Nephron progenitor cell (in vitro differentiated cells): ENCODE measurements at places on chromosomes 3 and 15.

GRCh38 chr3:23961066-23961465 lies 16.0 kb downstream of the NR1D2 start:
- H3K4me1 ChIP-seq = no peaks in the 10 kb centered on the region
- DNase-seq = no peak
- H3K27me3 ChIP-seq = no peaks in the 10 kb centered on the region
- no peak overlapping the region for H3K4me3 ChIP-seq
- H3K36me3 ChIP-seq = peaks cover 79% of the 10 kb centered on the region
- no peak overlapping the region for H3K27ac ChIP-seq

DNA sequence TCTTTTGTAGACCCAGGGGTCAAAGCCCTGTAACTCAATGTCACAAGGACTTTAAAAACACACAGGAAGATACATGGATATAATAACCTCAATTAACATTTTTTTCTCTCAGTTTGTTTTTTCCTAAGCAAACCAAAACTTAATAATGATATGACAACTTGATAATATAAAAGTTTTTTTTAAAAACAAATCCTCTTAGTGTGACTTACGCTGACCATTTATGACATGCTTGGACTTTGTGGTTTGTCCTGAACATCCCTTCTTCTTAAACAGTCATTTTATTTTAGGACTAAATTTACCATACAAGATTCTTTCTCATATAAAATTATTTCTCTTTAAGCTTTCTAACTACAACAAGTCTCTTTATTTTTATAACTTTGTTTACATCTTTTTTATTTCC lies 25.4 kb upstream of the FAM3D start:
- no peaks in the 10 kb centered on the region for H3K27me3 ChIP-seq
- H3K4me3 ChIP-seq = no peak overlapping the region
- H3K36me3 ChIP-seq = peaks cover 50% of the 10 kb centered on the region
- no peak for DNase-seq

- peaks cover 32% of the 10 kb centered on the region for H3K4me1 ChIP-seq
- no peaks in the 10 kb centered on the region for H3K27me3 ChIP-seq
- no peaks in the 10 kb centered on the region for H3K36me3 ChIP-seq
- DNase-seq = no peak
Measured at GRCh38 chr15:50066666-50067065, 52.4 kb downstream of the ATP8B4 start.

DNA sequence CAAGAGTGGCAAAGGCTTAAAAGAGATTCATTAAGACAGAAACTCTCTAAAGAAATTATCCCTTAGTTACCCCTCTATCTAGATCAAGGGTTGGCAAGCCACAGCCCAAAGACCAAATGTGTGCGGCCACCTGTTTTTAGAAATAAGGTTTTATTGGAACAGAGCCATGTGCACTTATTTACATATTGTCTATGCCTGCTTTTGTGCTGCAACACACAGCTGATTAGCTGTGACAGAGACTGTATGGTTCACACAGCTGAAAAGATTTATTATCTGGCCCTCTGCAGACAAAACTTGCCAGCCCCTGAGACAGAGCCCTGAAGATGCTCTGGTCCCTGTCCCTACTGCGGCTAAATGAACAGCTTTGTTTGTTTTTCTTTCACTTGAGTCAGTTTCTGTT lies 88.1 kb downstream of the ADAMTS9 start:
- DNase-seq = no peak
- peaks cover 14% of the 10 kb centered on the region for H3K4me1 ChIP-seq
- no peak overlapping the region for H3K27ac ChIP-seq
- H3K36me3 ChIP-seq = peaks cover 79% of the 10 kb centered on the region
